ENCODE measurements at places on chromosomes 1 and 21.

- DNase-seq = no peak
Observed at GRCh38 chr1:8670371-8670818, 147.0 kb downstream of the RERE start.

DNA sequence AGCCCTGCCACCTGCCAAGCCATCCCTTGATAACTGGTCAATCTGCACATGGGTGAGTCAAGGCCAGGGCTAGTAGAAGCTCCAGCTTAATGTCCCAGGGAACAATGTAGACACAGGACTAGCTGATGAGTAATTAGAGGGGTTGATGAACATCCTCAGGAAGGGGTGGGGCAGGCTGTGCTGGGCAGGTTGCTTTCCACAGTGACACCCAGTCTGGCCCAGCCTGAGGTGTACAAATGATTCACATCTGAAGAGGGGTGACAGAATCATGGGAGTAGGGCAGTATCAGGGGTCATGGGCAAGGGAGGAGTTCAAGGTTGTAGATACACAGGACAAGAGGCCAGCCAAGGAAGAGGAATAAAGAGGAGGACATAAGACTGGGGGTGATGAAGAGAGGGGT, 4.3 kb downstream of the LPAR3 start:
- DNase-seq = no peak

DNA sequence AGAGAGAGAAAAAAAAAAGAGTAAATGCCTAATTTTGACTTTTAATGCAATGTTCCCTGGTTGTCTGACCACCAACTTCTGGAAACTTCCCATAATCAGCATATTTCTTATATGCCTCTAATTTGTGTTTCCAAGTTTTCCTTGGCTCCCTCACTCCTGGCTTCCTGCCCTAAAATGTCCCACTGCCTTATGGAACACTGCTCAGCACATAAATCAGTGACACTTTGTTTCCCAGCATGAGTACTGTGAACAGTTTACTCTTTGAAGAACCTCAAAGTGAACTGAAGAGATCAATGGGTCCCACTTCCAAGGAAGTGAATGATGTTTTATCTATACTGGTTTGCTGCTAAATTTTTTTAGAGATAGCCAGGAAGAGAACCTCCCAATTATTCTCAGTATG, 271.3 kb upstream of the PRMT6 start:
- DNase-seq = no peak

DNA sequence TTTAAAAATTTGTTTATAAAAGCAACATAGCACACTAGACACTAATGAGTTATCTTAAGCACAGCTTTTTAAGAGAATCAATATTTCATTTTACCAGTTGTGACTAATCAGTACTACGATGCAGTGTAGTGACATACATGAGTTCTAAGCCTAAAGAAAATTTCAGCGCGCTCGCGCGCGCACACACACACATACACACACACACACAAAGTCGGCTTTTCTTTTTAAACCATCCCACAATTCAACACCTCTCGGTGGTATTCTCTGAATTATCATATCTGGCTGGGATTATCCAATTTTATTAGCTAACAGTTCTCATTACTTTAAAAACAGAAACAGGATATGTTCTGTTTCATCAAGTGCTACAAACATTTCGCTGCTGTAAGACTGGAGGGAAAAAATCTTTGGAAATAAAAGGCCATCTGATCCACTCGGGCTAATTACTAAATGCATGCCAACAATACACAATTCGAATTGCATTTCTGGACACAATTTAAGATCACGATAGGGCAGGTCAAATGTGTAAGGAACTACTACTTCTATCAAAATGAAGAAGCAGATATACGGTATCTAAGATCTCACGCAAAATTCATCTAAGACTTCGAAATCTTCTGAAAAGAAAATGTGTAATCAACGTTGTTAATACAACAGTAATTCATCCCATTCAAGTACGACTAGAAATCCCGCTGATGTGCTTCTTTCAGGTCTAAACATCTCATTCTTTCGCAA, 1.2 kb downstream of the TUT4 start:
- DNase-seq = peak; percentile 51

- DNase-seq = no peak
Observed at GRCh38 chr1:2496087-2496622, 20.1 kb downstream of the PLCH2 start.
